GM19239 (cell line): ENCODE measurements at places on chromosomes 5 and 9.

DNA sequence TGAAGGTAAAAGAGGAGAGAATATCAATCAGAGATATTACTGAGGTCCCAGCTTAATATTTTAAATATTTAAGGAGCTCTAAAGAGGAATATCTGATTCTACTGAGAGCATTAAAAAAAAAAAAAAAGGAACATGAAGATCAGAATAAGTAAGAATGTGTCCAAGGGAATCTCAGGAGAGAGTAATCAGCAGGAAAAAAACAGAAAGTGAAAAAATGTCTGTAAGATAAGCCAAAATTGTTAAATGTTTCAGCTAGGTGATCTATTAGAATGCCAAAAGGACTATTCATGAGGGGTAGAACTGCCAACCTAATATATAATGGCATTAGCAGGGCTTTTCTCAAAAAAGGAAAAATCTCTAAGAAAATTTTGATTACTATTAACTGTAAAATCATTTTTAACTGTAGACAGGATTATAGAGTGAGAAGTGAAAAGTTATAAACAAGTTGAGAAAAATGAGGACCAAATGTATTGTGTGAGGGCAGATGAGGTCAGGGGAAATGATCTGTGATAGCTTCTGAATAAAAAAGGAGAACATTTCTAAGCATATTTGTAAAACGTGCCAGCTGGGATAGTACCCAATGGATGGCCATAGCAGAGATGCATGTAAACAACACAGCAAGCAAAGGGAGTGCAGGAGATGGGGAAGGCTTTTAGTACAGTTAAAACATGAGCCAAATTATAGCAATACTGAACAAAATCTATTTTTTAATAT is 9.4 kb upstream of the RHOBTB3 start:
- no peak for DNase-seq

DNA sequence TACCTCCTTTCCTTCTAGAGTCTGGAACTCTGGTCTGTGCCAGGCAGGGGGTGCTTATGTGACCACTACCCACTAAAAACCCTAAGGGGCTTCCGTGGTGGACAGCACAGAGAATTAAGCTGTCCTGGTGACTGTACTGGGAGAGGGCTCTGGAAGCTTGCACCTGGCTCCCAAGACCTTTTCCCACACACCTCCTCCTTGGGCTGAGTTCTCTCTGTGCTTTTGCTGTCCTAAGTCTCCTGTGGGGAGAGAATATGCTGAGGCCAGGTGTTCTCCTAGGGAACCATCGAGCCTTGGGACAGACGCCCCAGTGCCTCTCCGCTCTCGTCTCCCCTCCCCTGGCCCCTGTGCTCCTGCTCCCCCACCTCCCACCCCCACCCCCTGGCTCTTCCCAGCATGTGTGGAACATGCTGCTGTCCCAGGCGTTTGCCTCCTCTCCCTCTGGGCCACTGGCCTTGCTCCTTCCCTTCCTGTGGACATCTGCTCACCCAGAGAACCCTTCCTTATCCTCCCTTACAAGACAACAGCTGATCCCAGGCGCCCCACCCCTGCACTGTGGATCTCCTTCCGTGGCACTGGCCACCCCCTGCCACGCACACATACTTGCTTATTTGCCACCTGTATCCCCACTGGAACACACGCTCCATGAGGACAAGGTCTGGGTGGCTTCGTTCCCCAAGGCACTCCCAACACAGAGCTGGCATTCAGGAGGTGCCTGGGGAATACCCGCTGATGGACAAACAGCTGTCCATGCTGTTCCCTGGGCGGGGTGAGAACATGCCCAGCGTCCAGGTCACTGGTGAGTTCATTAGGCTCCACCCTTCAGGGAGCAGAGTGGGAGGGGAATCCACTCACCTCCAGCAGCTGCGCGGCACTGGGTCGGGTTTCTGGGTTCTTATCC is 83.0 kb downstream of the STK10 start:
- no peak for DNase-seq

GRCh38 chr9:91924090-91924489 is 25.9 kb downstream of the ROR2 start:
- no peak for DNase-seq

DNA sequence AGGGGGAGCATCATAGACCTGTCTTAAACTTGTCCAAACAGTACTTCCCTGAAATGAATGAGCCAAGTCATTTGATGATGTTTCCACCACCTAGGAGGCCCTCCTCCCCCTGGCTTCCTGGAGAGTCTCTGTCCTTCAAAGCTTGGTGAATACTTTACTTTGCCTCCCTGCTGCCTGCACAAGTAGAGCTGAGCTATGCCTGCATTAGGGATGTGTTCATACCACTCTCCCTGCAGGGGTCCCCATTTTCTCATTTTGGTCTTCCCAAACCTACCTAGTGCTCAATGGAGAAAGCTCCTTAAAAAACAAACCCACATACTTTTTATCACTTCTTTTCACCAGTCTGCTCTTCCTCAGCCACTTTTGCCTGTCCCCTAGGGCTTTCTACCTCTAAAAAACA is 7.7 kb downstream of the CCNI2 start:
- DNase-seq = no peak

DNA sequence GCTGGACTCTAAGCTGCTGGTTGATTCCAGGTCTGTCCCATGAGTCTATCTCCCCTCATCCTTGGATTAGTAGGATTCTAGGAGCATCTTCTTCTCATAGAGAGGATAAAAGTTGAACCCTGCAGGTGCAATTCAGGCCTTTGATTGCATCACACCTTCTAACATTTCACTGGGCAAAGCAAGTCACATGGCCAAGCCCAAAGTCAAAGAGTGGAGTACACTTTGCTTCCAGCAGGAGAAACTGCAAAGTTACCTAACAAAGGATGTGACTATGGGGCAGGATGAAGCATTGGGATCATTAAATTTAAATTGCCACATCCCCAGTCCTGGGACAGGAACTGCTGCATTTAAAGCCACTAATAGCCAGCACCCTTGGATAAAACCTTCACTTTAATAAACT is 51.0 kb upstream of the EGFLAM start:
- no peak for DNase-seq

- no peak for DNase-seq
Measured at GRCh38 chr5:37045703-37046102, 169.1 kb downstream of the NIPBL start.

- DNase-seq = no peak
Measured at GRCh38 chr9:13899924-13900323, 414.0 kb downstream of the NFIB start.
